HuH-7.5 (cell line): ENCODE measurements at places on chromosomes 7 and 10.

GRCh38 chr7:18096087-18096486, 68.4 kb upstream of the PRPS1L1 start:
- DNase-seq: no peak

DNA sequence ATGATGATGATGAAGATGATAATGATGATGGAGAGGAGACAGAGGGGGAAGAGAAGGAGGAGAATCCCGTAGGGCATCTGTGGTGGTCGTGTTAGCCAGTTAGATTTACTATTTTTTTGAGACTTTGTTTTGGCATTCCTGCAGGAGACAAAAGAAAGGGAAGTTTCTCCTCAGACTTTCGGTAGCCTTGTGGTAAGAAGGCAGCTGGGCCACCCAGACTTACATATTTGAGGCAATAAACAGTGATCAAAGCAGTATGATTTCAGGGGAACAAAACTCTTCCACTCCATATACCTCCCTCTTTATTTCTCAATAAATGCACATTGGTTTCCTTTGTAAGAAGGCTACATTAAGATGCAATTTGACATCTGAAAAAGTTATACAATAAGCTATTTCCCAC, 32.4 kb upstream of the BICC1 start:
- no peak for DNase-seq

- DNase-seq: no peak
Observed at GRCh38 chr7:78601728-78602127, 803.2 kb downstream of the PHTF2 start.

DNA sequence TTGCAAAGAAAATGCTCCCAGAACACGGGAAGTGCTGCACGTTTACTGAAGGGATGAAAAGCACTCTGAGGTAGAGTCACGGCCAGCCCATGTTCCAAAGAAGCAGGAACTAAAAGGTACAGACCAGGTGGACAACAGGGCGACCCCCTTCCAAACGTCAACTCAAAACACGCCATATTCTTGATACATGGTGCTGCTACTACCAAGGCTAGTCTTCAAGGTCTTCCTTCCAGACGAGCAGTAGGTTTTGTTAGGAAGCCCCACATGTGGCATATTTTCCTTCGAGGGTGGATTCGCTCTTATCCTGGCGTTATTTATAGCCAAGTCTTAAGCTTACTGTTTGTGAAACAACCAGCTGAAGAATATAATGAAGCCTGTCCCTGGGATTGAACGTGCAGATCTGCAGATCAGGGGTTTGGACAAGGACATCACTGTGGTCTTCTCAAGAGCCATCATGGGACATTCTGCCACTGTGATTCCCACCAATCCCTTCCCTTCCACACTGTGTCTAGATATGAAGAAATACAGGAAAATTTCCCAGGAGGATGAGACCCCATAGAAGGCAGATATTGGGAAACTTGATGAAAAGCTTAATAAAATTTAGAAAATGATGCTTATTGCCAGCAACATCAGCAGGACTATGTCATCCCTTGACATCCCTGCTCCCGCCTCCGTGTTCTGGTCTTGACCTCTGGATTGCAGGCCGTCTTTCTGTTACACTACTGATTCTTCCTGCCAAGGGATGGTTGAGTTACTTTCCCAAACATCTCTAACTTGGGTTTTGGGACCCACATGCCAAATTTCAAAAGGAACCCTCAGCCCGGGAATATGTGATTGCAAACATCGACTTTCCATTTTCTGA, 734.4 kb downstream of the PARD3 start:
- no peak for DNase-seq

- peak; percentile 47 for DNase-seq
Observed at GRCh38 chr7:83162402-83163256, at the start of gene PCLO. TSS of gene PCLO (minus strand) at chr7:83162884. CDS start at chr7:83162592, 292 bp downstream.
